Frontal cortex (tissue), 4 donors: ENCODE measurements at places on chromosomes 6 and 20. TPM values are rescaled to one million over a fixed set of nuclear protein-coding genes. Genes with fewer than 3 reads are reported as not detected.

Gene CDC5L
- total RNA-seq: 56.7 TPM

Gene IMPG1
- not detected for total RNA-seq

Gene AIG1
- total RNA-seq: 39.5 TPM

- DNase-seq: no peak
Observed at GRCh38 chr6:22471132-22471690, 98.2 kb upstream of the HDGFL1 start.

DNA sequence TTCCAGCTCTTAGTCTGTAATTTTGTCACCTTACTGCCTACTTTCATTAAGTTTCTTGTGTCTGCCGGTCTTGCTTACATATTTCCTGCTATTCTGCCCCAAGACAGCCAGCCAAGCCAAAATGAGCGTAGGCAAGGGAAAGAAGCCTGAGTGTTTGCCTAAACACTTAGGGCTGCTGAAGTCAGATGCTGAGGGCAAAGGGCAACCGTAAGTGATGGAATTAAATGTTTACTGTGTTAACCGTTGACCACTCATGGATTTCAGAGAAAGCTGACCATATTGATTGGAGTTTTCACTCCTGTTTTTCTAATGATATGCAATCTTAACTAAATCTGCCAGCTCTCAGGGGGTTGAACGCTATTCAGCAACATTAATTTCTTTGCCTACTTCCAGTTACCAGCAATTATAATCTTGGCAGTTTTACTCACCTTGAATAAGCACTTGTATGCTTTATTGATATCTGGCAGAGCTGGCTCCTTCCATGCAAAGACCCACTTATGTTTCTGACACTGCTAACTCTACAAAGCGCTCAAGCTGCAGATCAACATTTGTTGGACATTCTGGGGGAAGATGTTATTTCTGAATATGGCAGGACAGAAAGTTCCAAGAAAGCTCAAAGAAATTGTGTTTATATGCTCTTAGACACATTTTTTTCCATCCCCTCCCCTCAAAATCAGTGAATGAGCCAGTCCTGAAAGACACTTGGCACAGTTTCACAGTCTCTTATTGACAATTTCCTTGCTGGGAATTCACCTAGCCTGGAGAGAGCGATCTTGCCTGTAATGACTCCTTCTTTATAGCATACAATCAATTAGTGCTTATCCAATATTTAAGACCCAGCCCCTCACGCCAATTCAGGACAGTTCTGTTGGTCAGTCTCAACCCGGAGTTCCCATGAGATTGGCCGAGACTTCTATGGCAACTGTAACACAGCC lies 183.8 kb downstream of the PLCB1 start:
- no peak for DNase-seq

DNA sequence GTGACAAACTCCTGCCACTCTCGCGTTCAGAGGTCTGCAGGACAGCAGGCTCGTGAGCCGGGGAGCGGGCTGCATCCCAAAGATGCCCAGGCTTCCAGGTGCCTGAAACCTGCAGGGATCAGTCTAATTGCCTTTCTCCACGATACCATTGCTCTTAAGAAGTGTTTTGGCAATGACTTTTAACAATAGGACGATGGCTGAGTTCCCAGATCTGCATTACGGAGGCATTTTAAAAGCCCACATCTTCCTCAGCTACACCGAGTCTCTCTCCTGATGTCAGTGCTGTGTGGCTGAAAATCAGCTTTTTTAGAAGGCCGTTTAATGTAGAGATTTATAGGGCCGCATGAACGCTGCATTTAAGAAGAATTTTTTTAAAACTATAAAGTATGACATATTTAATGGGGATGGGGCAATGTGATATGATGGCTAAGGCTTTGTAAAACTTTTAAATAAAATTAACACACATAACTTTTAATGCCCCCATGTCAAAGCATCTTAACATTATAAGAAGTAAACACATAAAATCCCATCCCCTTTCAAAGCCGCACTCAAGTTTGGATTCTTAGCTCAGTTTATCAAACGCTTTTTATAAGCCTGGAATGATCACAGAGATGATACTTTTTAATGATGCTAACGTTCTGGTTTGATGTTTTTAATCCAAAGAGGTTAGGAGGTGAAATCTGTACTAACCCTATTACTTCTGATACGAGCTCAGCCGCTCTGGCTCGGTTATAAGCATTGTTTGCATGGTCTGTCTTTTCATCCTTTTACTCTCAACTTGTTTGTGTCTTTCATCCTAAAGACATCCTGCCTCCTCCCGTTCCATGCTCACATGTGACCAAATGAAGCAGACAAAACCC lies 386.0 kb downstream of the SMOC2 start:
- DNase-seq: no peak

GRCh38 chr6:106119546-106119945 lies 33.4 kb downstream of the PRDM1 start:
- no peak for DNase-seq

DNA sequence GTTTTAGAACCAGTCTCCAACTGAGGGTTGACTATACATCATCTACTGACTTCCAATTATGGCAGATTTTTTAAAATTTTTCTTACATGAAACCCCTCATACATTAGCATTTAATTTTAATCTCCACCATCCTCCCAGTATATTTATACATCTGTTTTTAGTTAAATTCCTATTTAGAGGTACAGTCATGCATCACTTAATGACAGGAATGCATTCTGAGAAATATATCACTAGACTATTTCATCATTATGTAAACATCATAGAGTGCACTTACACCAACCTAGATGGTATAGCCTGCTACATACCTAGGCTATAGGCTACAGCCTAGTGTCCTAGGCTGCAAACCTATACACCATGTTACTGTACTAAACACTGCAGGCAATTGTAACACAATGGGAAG lies 316.7 kb upstream of the MARCKS start:
- no peak for DNase-seq

GRCh38 chr20:57457243-57458095 lies 66.3 kb downstream of the RBM38 start:
- no peak for DNase-seq
